ENCODE measurements at places on chromosomes 13 and 19.

GRCh38 chr19:55223291-55224037, 5.1 kb downstream of the TMEM86B start:
- no peak for DNase-seq

DNA sequence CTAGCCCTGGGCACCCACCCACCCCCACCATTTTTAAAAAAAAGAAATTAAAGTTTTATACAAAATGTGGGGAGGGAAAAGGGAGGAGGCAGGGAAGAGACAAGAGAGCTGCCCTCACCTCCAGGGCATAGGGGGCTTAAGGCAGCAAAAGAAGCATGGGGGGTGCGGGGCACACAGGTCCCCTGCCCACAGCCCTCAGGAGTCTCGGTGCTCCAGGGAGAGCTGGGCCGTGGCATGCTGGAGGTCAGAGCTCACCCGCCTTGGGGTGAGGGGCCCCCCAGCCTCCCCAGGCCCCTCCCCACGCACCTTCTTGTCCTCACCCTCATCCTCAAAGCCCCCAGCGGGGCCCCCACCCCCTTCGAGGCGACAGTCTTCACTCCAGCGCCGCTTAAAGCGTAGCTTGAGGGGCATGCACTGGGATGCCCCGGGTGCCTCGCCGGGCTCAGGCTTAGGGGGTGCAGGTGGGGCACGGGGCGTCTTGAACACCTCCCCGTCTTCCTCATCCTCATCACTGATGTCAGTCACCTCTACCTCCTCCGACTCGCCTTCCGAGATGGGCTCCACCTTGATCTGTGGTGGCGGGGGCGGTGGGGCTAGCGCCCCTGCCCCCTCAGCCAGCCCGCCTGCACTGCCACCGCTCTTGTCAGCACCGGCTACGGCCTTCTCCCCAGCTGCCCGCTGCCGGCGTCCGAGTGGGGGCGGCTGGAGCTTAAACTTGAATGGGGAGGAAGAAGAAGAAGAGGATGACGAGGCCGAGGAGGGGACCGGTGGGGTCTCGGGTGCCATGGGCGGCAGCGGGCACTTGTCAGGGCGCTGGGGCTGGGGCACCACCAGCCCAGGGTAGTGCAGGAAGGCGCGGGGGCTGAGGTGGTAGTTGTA, 6.1 kb upstream of the GSK3A start:
- DNase-seq = no peak

GRCh38 chr13:49536144-49536873, 40.6 kb downstream of the PHF11 start:
- DNase-seq = no peak

- no peak for DNase-seq
Observed at GRCh38 chr13:34349091-34349722, 531.3 kb downstream of the RFC3 start.

DNA sequence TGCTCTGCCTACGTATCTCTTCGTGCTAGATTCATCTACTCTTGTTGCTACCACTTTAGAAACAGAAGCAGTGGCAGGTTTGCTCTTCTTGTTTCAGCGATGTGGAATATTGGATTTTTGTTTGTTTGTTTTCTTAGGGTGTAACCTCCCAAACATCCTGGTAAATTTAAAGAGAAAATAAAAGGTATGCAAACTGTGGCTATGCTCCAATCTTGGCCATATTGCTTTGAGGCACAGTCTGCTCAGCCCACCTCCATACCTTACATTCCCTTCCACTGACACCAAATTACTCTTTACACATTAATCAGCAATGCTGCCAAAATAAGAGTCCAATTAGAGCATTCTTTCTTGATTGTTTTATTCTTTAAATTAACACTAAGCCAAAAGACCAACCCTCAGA, 25.2 kb upstream of the UBL3 start:
- no peak for DNase-seq

DNA sequence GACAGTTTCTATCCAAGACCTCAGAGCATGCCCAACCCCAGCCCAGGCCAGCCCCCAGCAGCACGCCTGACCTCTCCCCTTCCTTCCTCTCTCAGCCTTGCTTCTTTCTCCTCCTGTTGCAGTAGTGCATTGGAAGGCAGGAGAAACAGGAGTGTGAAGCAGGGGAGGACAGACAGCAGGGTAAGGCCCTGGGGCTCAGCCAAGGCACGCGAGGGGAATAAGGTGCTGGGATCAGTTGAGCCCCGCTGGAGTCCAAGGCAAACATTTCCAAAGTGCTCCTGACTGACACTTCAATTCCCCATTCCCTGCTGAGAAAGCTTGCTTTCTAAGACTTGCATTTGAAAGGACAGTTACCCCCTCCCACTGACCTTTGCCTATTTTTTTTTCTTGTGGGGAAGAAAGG, 73.1 kb upstream of the OLFM4 start:
- DNase-seq = no peak

DNA sequence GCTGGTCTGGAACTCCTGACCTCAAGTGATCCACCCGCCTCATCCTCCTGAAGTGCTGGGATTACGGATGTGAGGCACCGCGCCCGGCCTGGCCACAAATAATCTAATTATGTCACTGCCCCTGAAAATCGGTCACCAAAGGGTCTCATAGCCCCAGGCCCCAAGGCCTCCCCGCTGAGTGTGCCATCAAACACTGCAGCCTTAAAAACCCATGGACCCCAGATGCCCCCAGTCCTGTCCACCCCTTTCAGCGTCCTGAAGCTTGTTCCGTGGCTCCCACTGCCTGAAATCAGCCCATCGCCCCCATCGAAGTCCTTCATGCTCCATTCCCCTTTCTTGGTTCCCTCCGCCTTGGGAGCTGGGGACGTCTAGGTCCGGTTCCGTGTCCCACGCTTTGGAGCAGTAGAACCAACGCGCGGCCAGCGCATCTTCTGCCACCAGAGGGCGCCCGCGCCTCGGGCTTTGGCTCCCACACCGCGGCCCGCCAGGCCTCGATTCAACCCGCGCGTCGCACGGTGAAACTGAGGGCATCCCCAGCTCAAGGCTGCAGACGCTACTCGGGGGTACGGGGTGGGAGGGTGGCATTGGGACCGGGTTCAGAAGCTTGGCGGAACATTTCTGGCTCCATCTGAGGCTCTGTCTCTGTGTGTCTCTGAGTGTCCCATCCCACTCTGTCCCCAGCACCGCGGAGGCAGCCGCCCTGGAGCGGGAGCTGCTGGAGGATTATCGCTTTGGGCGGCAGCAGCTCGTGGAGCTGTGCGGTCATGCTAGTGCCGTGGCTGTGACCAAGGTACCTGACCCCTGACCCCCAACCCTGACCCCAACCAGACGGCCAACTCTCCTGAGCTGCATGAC, 3.5 kb downstream of the YJEFN3 start:
- DNase-seq = no peak

DNA sequence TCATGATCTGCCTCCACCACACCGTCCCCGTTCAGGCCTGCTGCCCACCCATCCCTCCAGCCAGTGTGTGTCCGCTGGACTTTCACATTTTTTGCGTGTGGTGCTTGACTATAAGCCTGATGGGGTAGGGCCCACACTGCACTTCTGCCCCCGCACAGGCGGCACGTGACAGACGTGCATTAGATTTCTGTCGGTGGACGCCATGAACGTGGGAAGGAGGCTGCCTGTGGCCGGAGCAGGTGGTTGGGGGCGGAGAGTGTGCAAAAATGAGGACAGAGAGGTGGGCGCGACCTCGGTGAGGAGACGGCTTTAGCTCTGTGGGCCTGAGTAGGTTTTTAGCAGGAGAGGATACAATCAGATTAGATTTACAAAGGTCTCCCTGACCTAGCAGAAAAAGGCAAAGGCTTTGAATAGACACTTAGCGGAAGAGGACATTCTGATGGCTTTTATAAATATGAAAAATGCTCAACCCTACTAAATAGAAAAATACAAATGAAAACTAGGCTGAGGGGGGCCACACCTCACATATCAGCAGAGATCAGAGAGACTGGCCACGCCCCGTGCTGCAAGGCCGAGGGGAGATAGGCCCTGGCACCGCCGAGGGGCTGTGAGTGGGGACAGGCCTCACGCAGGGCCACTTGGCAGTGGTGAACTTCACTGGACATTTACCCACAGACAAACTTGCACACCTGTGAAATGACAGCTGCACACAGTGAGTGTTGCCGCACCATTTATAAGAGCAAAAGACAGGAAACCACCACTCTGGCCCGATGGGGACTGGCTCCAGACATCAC, 25.4 kb downstream of the PAK4 start:
- DNase-seq = no peak

- no peak for DNase-seq
Observed at GRCh38 chr19:5661483-5661882, 18.8 kb downstream of the MICOS13 start.

DNA sequence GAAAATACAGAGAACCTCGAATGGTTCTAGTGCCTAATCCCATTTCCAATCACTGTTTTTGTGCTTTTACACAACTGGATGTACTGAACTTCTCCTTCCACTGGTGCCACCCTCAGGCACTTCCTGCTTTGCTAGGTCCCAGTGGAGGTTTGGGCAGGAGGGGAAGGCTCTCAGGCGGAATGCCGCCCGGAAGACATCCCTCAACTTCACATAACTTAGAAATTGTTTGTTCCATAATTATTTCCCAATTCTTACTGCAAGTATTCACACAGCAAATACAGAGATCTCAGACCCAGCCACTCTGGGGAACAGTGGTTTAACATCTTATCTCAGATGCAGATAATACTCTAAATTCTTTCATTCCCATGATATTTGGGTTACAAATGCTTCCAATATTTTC, 195.7 kb upstream of the IPO5 start:
- no peak for DNase-seq

GRCh38 chr13:90696656-90697055, 650.8 kb upstream of the MIR17HG start:
- no peak for DNase-seq

- DNase-seq = no peak
Observed at GRCh38 chr13:113837560-113838355, 26.1 kb downstream of the GAS6 start.

GRCh38 chr19:49542446-49542845, 14.6 kb downstream of the RCN3 start:
- DNase-seq = no peak

DNA sequence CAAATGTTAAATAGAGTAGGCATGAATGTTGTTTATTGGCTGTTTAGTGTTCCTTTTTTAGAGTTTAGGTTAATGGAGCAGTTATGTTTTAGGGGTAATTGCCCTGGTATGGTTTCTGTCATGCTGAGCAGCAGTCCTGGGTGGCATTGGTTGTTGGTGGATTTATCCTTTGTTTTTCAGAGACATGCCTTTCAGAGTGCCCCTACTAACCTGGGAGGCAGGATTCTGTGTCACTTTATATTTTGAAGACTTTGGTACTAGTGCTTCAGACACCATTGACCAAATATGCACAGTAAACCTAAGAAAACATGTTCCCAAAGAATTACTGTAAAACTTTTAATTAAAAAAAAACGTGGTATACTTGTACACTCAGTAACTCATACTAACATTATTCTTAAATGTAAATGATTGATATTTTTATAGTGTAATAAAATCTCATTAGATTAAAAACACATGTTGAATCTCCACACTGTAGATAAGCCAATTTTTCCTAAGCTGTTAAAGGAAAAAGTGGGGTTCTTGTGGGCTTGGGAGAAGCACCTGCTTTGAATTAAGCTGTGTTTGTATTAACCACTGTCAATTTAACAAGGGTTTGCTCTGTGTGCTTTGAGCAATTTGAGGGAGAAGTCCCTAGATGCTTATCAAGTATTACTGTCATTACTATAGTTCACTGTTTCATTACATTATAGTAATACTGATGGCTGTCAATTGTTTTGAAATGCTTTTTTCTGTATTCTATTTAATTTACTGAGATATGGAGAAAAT, 133.2 kb downstream of the LMO7 start:
- DNase-seq = no peak

DNA sequence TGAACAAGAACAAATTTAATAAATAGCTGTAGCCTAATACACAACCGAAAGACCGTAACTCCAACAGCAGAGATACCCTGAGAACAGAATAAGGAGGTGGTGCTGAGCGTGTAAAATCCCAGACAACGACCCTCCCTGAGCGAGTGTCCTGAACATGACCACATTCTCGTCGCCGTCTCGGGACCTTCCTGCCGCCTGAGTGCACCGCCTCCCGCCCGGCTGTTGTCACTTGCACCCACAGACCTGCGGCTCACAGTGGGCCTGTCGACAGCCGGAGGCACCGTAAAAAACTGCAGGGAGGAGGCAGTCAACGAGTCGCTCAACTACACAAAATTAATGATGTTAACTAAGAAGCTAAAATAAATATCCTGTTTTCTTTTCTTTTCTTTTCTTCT, 35.8 kb upstream of the GRTP1 start:
- no peak for DNase-seq

Data from cortex of kidney (tissue), 1 donor.